ENCODE measurements at places on chromosomes 13 and 19. TPM values are rescaled to one million over a fixed set of nuclear protein-coding genes. Genes with fewer than 3 reads are reported as not detected.

The LILRB4 gene
- not detected for total RNA-seq

The ADPRHL1 gene
- total RNA-seq: 16.9 TPM

The ZNF791 gene
- total RNA-seq: 27.7 TPM

The CLDN10 gene
- not detected for total RNA-seq

The IGFL2 gene
- not detected for total RNA-seq

The CBY2 gene
- not detected for total RNA-seq

The ITPKC gene
- 22.1 TPM for total RNA-seq

The PTGER1 gene
- 1.4 TPM for total RNA-seq

The ZNF561 gene
- 28.9 TPM for total RNA-seq

- no peaks in the 10 kb centered on the region for H3K4me1 ChIP-seq
- H3K27ac ChIP-seq: no peak overlapping the region
- H3K27me3 ChIP-seq: no peaks in the 10 kb centered on the region
- H3K4me3 ChIP-seq: no peak overlapping the region
- H3K36me3 ChIP-seq: no peaks in the 10 kb centered on the region
- DNase-seq: no peak
Measured at GRCh38 chr13:33184112-33184490, 101.5 kb downstream of the STARD13 start.

GRCh38 chr13:36915896-36916640 lies 4.0 kb downstream of the SMAD9 start:
- no peaks in the 10 kb centered on the region for H3K36me3 ChIP-seq
- peaks cover 10% of the 10 kb centered on the region for H3K4me1 ChIP-seq
- H3K27me3 ChIP-seq: peaks cover 11% of the 10 kb centered on the region

DNA sequence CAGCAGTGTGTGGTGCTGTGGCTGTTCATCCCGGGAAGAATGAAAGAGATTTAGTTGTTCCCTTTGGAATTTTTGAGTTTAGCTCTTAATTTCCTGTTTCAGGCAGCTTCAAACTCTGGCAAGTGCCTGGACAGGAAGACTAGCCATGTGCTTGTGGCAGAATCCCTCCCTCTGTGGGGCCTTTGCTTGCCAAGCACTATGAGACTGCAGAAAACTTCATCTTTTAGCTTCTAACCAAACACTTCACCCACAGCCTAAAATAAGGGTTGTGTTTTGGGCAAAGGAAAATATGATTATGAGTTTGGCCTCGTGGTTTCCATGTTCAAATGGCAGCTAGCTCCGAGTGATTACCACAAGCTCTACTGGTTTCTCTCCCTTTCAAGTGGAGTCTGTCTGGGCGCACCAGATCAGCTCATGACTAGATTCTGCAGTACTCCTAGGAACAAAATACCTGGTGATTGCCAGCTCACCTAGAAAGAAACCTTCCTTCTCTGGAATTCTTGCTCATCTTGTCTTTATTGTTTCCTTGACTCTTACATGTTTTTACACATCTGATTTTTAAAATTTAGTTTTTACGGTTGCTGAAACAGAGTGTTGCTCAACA lies 707.5 kb downstream of the SLITRK6 start:
- H3K36me3 ChIP-seq: no peaks in the 10 kb centered on the region
- DNase-seq: no peak
- H3K4me3 ChIP-seq: no peak overlapping the region
- H3K4me1 ChIP-seq: no peaks in the 10 kb centered on the region

DNA sequence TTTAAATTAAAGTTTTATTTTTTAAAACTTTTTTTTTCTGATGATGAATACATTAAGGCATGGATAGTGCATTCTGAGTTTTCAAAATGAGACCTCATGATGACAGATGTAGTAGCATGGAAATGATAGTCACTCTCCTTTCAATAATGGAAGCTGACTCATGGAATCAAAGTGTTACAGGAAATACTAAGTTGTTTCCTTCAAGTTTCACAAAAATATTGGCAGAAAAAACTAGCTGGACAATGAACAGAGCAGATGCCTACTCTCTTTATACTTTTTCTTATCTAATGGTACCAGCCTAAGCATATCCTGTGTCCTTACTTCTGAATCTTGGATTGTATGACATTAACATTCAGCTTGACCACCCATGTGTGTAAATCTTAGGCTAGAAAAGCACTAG lies 1337.3 kb downstream of the PCDH9 start:
- H3K4me3 ChIP-seq: no peak overlapping the region
- no peaks in the 10 kb centered on the region for H3K4me1 ChIP-seq
- H3K36me3 ChIP-seq: no peaks in the 10 kb centered on the region
- H3K27me3 ChIP-seq: no peaks in the 10 kb centered on the region
- no peak for DNase-seq

DNA sequence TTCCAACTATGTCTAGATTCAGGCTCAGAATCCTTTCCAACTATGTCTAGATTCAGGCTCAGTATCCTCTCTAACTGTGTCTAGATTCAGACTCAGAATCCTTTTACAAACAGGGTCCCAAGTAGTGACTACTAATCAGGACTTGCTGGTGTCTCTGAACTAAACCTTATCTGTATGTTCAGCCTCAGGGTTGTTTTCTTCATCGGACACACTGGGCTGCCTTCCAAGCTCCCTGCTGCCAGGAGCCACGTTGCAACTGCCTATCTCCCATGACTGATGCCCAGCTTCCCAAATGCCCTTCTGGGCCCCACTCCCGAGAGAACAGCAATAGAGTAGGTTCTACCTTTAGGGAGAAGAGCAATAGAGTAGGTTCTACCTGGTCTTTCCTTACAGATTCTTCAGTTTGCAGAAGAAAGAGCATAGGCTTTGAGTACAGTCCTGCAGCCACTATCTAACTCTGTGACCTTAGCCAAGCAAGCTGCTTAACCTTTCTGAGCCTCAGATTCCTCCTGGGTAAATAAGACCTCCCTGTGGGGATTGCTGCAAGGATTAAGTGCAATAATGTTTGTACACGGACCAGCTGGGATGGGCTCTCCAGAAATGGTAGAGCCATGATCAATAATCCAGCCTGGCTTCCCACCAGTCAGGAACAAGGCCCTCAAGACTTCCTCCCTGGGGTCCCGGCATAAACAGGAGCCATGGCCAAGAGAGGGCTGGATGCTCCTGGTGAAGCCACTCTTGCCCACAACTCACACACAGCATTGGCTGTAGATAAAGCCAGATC lies 61.5 kb downstream of the ZIC5 start:
- no peak overlapping the region for H3K27ac ChIP-seq
- H3K4me1 ChIP-seq: no peaks in the 10 kb centered on the region
- H3K4me3 ChIP-seq: no peak overlapping the region
- H3K27me3 ChIP-seq: no peaks in the 10 kb centered on the region
- H3K36me3 ChIP-seq: no peaks in the 10 kb centered on the region

- H3K27ac ChIP-seq: peak overlapping the region; percentile 61
- DNase-seq: peak; percentile 85
- H3K36me3 ChIP-seq: no peaks in the 10 kb centered on the region
- H3K4me3 ChIP-seq: no peak overlapping the region
Measured at GRCh38 chr19:42166316-42166715, 34.1 kb upstream of the POU2F2 start.

GRCh38 chr19:4908781-4909155 lies 533 bp upstream of the UHRF1 start:
- peak; percentile 26 for DNase-seq
- H3K27ac ChIP-seq: no peak overlapping the region
- H3K27me3 ChIP-seq: no peaks in the 10 kb centered on the region

- H3K4me1 ChIP-seq: peaks cover 24% of the 10 kb centered on the region
- DNase-seq: peak; percentile 93
- H3K27ac ChIP-seq: peak within 1 kb of the TSS; percentile 79
- peak within 1 kb of the TSS; percentile 68 for H3K4me3 ChIP-seq
Measured at GRCh38 chr13:49792550-49793324, at the start of gene KPNA3. KPNA3 (minus strand) TSS chr13:49792682; CDS start chr13:49792506, 176 bp downstream.

- DNase-seq: no peak
- no peaks in the 10 kb centered on the region for H3K27me3 ChIP-seq
- H3K27ac ChIP-seq: no peak overlapping the region
- H3K4me3 ChIP-seq: no peak overlapping the region
- no peaks in the 10 kb centered on the region for H3K36me3 ChIP-seq
Measured at GRCh38 chr13:80844164-80844563, 503.2 kb upstream of the SPRY2 start.

DNA sequence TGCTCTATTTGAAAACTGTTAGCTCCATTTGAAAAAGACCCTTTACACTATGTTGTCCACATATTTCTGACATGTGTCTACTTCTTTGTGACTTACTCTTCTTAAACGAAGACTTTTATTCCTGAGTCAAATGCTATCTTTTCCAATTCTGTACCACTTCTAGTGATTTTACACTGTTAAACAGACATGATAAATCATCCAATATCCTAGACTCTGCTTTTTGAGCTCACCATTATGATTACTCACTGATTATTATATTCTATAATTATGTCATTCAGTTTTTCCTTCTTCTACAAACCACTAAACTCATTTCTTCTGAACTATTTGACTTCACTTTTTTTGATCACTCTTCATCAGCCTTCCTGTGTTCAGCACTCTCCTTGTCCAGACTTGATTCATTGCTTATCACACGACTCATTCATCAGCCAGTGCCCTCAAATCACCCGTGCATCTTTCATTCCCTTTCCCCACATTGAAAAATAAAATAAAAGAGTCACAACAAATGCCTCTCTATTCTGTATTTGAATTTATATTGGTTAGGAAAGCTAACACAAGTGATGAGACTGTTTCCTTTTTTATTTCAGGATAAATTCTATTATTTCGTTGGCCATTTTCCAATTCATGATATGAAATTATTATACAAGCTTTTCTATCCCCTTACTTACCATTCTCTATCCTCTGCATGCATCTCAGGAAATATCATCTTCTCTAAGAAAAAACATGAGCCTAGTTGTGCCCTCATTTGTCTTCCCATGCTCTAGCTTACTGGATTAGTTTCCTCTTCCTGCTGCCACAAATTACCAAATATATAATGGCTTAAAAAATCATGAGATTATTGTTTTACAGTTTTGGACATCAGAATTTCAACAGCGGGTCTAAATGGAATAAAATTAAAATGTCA lies 1482.1 kb upstream of the MIR17HG start:
- no peaks in the 10 kb centered on the region for H3K27me3 ChIP-seq
- H3K36me3 ChIP-seq: no peaks in the 10 kb centered on the region
- H3K27ac ChIP-seq: no peak overlapping the region
- no peak overlapping the region for H3K4me3 ChIP-seq
- DNase-seq: no peak

- no peaks in the 10 kb centered on the region for H3K36me3 ChIP-seq
- no peaks in the 10 kb centered on the region for H3K27me3 ChIP-seq
- no peaks in the 10 kb centered on the region for H3K4me1 ChIP-seq
- DNase-seq: no peak
- no peak overlapping the region for H3K27ac ChIP-seq
- H3K4me3 ChIP-seq: no peak overlapping the region
Measured at GRCh38 chr13:80118506-80118905, 222.4 kb downstream of the SPRY2 start.

GRCh38 chr19:5130371-5131030 lies 161.6 kb downstream of the KDM4B start:
- H3K4me1 ChIP-seq: peaks cover 11% of the 10 kb centered on the region
- no peak for DNase-seq
- no peak overlapping the region for H3K27ac ChIP-seq
- H3K27me3 ChIP-seq: no peaks in the 10 kb centered on the region
- H3K4me3 ChIP-seq: no peak overlapping the region

- DNase-seq: no peak
- H3K36me3 ChIP-seq: no peaks in the 10 kb centered on the region
- peaks cover 20% of the 10 kb centered on the region for H3K4me1 ChIP-seq
- no peak overlapping the region for H3K27ac ChIP-seq
- H3K4me3 ChIP-seq: peak overlapping the region; percentile 80
Measured at GRCh38 chr13:98143157-98143553, 261 bp downstream of the FARP1 start.

GRCh38 chr13:36418022-36418805 lies 14.1 kb upstream of the CCNA1 start:
- no peaks in the 10 kb centered on the region for H3K27me3 ChIP-seq
- no peak for DNase-seq
- H3K4me1 ChIP-seq: peaks cover 40% of the 10 kb centered on the region

- H3K27ac ChIP-seq: no peak overlapping the region
- H3K36me3 ChIP-seq: no peaks in the 10 kb centered on the region
- no peaks in the 10 kb centered on the region for H3K27me3 ChIP-seq
- peaks cover 5% of the 10 kb centered on the region for H3K4me1 ChIP-seq
- H3K4me3 ChIP-seq: no peak overlapping the region
Measured at GRCh38 chr19:747432-748273, 3.3 kb upstream of the MISP start.

- no peaks in the 10 kb centered on the region for H3K27me3 ChIP-seq
- H3K36me3 ChIP-seq: no peaks in the 10 kb centered on the region
- H3K27ac ChIP-seq: no peak overlapping the region
- no peaks in the 10 kb centered on the region for H3K4me1 ChIP-seq
- no peak for DNase-seq
Measured at GRCh38 chr13:98691360-98691759, 61.1 kb downstream of the SLC15A1 start.

DNA sequence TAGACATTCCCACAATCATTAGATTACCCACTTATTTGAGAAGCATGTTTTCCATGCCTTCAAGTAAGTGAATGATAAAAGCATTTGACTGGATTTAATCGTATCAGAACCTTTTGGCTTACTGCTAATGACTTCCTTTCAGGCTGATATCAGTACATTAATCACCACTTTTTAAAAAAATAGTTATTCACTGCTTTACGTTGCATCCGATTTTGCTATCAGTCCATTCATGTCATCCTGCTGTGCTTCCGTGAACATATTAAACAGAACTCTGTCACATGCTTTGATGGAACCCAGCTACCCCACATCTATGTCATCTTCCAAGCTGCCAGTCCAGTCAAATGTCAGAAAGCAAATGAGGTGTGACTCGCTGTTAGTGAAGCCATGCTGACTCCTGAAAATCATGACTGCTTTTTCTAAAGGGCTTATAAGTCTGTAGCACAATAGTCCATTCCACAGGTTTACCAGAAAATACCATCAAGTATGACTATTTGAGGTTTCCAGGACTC lies 440.9 kb downstream of the IRS2 start:
- H3K27ac ChIP-seq: no peak overlapping the region
- H3K36me3 ChIP-seq: no peaks in the 10 kb centered on the region
- H3K4me3 ChIP-seq: no peak overlapping the region
- H3K27me3 ChIP-seq: no peaks in the 10 kb centered on the region
- DNase-seq: no peak
- peaks cover 37% of the 10 kb centered on the region for H3K4me1 ChIP-seq

GRCh38 chr13:26423629-26424028 lies 133.9 kb upstream of the WASF3 start:
- no peaks in the 10 kb centered on the region for H3K36me3 ChIP-seq
- no peak overlapping the region for H3K27ac ChIP-seq
- no peaks in the 10 kb centered on the region for H3K27me3 ChIP-seq
- no peaks in the 10 kb centered on the region for H3K4me1 ChIP-seq
- no peak for DNase-seq

- H3K4me3 ChIP-seq: peak overlapping the region; percentile 84
- peaks cover 22% of the 10 kb centered on the region for H3K36me3 ChIP-seq
- no peaks in the 10 kb centered on the region for H3K27me3 ChIP-seq
- peaks cover 33% of the 10 kb centered on the region for H3K4me1 ChIP-seq
- DNase-seq: peak; percentile 72
Measured at GRCh38 chr19:48962029-48962848, 2.9 kb upstream of the FTL start.

All from PC-9 (cell line).